ENCODE measurements at places on chromosomes 1 and 21.

DNA sequence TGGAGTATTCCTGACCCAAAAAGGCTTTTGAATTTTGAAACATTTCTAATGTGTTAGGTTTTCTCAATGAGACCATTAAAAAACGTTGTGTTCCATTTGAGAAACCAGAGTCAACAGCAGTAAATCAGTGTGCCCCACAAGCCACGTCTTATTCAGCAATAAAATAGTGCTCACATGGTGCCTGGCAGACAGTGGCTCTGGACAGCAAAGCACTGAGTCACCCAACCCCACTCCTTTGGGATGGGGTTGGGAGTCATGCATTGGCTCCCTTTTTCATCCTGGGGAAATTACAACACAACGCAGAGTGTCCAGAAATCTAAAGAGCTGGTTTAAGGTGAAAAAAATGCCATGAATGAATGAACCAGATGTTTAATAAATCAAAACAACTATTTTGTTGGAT lies 46.5 kb downstream of the KCNJ15 start:
- DNase-seq = no peak

DNA sequence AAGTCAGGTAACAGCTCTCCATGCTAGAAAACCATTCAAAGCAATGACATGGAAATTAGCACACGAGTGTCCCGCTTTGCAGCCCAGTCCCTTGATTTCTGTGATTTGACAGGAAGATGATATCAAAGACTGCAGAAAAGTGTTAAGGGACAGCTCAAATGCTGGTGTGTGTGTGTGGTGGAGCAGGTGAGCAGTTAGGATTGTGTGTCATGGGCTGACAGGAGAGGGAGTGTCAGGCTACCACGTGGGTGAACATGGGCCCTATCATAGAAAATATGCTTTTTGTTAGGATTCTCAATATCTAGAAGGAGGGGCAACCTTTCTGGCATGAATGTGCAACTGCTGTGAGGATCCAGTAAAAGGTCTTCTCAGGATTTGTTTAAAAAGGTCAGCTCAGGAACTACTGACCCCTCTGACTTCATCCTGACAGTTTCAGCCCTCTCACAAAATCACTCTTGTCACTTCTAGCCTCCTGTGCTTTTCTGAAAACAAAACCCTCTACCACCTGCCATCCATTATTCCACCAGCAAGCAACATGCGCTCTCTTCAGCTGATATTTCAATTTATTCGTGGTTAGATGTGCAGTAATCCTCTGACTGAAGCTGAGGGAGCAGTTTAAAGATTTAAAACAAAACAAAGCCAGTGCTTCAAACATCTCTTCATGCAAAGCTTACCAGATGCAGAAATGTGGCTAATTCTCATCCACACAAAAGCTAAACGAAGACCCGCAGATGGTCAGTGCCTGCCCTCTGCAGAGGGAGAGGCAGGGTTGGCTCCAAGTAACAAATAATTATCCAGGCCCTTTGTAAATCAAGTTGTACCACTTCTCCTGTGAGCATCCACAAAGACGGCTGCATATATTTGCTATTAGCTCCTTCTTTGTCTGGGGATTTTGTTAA lies 397.9 kb downstream of the PTBP2 start:
- DNase-seq = no peak

GRCh38 chr1:9853249-9853595 lies 29.5 kb upstream of the CLSTN1 start:
- DNase-seq = no peak

GRCh38 chr1:236686815-236687160 lies 489 bp downstream of the ACTN2 start:
- no peak for DNase-seq

- DNase-seq = no peak
Measured at GRCh38 chr1:115648717-115649691, 7.2 kb downstream of the VANGL1 start.

- no peak for DNase-seq
Measured at GRCh38 chr1:39354572-39354971, 136.9 kb upstream of the BMP8A start.

DNA sequence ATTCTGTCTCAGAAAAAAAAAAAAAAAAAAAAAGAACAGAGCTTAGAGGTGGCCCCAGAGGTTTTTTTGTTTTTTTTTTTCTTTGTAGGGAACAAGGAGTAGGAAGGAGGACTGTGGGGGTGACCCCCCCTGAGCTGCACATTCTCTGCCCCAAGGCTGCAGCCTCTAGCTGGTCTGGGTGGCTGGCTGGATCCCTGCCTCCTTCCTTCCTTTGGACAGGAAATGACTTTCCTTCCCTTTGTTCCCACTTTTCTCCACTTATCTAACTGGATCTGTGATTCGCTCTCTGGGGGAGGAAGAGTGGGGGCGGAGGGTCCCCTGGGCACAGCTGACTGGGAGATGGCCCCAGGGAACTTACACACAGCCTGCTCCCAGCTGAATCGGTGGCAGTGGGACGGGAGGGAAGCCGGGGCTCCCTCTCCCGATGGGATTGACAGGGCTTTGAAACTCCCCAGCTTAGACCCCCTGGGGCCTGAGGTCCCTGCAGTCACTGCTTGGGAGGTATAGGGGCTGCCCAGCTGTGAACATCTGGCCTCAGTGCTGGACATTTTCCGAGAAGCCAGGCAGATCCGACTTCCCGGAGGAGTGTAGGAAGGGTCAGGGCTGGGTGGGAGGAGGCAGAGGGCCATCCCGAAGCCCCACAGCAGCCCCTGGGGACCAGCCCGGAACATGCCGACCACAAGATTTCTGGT lies 2.1 kb downstream of the FBLIM1 start:
- no peak for DNase-seq

DNA sequence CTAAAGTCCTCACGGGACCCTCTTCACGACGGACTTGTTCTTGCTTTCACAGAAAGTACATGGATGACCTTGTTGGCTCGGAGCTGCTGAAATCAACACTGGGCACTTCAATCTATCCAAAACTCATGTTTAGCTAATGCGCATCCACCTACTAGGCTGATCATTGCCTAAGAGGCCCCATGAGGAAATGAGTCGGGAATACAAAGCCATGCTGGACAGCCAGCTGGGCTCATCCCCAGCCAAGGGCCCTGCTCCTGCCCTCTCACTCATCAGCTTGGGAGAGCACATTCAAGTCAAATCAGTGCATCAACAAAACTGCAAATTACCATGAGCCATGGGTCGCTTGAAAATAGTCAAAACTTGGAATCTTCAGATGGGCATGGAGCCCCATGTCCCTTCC lies 14.8 kb upstream of the HEYL start:
- no peak for DNase-seq

GRCh38 chr1:174157157-174157806 lies 2.0 kb upstream of the RABGAP1L start:
- no peak for DNase-seq

- no peak for DNase-seq
Measured at GRCh38 chr21:37555672-37556261, 189.2 kb downstream of the DYRK1A start.

DNA sequence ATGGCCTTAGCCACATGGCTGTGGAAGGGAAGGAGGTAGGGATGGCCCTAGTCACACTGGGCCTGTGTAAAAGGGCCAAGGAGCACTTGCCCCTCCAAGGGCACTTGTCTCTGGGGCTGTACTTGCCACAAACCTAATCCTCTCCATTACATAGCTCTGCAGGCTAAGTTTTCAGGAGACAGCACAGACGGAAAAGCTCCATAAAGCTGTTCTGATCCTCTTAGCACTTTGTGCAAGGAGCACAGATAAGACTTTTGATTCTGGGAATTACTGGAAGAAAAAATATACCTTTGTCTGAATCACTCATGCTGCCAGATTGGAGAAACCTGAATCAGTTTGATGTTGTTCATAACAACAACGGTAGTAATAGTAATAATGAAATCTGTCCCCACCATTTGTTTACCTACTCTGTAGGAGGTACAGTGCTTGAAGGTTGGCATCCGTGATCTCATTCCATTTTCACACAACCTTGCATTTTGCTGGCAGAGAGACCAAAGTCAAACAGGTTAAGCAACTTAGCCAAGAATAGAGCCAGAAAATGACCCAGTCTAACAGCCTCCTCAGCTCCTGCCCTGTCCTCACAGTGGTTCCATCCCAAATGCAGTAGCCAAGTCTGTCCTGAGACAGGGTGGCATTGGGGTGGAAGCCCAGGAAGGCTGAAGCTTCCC lies 207.1 kb downstream of the ROR1 start:
- no peak for DNase-seq

- no peak for DNase-seq
Measured at GRCh38 chr1:172530000-172530399, 3.0 kb upstream of the SUCO start.

DNA sequence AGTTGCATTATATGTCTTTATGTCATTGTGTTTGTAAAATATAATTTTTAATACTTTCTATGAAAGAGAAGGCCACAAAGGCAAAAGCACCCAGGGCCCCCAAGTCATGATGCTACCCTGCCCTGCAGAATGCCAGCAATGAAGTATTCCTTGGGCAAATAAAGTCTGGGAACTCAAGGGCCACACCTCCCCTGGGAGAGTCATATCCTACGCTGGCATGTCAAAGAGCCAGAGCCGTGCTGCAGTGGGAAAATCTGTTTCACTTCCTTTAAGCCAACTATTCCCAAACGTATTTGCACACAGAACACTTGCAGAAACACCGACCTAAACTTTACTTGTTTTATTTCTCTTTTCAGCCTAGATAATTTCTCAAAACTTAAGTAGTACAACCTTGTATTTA lies 98.4 kb upstream of the KAZN start:
- DNase-seq = no peak

GRCh38 chr1:192764675-192765074 lies 44.2 kb upstream of the RGS2 start:
- no peak for DNase-seq

GRCh38 chr1:19368964-19369363 lies 56.8 kb downstream of the SLC66A1 start:
- DNase-seq = no peak

DNA sequence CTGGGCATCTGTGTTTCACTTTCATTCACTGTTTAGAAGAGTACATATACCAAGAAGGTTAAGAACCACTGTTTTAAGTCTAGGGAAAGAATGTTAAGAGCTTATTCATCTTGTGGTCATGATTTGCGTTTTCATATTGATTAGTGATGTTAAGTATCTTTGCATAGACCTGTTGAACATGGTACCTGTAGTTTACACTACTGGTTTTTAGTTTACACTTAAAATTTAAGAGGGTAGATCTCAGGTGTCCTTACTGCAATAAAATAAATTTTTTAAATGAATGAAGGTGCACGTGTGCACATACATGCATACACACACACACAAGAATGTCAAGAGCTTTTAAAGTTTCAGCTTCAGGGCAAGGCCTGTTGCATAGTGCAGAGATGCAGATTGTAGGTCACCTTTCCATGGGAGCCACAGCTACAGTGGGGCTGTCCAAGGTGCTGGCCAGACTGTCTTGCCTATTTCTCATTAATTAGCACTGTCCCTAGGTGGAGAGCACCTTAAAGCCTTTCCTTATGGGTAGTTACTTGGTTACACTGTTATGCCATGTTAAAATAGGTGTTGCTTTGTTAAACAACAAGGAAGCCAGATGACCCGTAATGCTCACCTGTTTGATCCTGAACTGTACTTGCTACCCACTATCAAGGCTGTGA lies 543.0 kb upstream of the DAB1 start:
- DNase-seq = no peak

DNA sequence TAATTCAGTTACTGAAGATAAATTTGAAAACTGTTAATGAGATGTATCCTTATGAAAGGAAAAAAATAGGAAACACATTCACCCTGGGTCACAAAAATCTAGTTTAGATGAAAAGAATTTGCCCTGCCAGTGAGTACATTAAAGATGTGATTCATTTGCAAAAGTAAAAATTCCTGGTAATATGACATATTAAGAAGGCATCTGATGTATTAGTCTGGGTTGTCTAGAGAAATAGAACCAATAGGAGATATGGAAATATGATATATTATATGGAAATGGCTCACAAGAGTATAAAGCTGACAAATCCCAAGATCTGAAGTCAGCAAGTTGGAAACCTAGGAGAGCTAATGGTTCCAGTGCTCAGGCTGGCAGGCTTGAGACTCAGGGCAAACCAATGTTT lies 153.8 kb downstream of the MRPL39 start:
- no peak for DNase-seq

GRCh38 chr1:31366796-31367195 lies 6.1 kb downstream of the FABP3 start:
- no peak for DNase-seq

GRCh38 chr1:150922519-150922975 lies 3.6 kb upstream of the SETDB1 start:
- DNase-seq = peak; percentile 58

GRCh38 chr21:26708223-26708800 lies 135.2 kb upstream of the CYYR1 start:
- DNase-seq = no peak

DNA sequence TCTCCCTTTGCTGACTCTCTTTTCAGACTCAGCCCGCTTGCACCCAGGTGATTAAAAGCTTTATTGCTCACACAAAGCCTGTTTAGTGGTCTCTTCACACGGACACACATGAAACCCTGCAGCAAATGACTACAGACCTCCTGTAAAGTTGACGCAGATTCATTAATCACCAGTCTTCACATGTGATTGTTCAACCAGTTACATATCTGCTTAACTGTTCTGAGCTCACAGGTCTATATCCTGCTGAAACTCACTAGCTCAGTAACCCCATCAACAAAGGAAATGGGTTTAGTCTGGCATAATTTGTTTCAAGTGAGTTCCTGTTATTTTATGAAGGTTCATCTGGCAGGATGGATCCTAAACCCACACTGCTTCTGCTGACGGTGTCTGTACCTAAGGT lies 68.4 kb upstream of the GJA8 start:
- no peak for DNase-seq
